ENCODE measurements at places on chromosomes 11 and 22. TPM values are rescaled to one million over a fixed set of nuclear protein-coding genes. Genes with fewer than 3 reads are reported as not detected.

FAM227A gene
- 1.3 TPM for polyA plus RNA-seq

SLCO2B1 gene
- 9.1 TPM for polyA plus RNA-seq

LRRC55 gene
- 2.2 TPM for polyA plus RNA-seq

APOC3 gene
- polyA plus RNA-seq, result 1.1 TPM

MS4A3 gene
- polyA plus RNA-seq, result 0.46 TPM

DNA sequence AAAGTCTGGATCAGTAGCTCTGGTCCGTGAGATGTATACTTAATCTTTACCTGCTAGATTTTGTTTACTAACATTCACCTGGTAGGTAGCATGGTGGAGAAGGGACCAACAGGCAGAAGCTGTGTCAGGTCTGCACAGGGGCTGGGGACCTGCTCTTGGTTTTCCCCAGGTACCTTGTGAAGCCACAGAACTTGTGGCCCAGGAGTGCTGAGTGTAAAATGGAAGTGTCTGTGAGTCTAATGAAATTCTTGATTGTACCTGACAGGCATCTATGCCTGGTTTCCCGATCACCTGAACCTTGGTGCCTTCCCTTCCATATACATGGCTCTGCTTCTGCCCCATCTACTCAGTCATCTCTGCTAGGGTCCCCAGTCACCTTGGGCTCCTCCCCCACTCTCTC, 94.3 kb downstream of the CWC15 start:
- DNase-seq, result no peak

DNA sequence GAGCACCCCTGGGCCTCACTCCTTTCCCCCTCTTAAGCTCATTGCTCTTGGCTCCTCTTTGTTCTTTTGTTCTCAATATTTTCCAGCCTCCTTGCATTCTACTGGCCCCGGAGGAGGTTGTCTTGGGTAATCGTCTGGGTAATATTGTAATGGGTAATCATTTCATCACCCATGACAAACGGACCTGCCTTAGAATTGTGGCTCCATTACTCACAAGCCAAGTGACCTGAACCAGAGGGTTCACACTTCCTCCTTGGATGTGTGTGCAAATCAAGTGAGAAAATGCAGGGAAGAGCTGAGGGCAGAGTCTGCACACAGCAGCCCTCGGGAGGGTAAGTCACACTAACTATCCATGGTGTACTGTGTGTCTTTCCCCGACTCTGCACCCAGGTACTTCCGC, 305.0 kb downstream of the BUD13 start:
- DNase-seq, result no peak

GRCh38 chr22:30326255-30326705, 461 bp downstream of the TBC1D10A start:
- DNase-seq, result no peak

- no peak for DNase-seq
These were observed 9.5 kb downstream of the GRAMD1B start for GRCh38 chr11:123439616-123440015.

- no peak for DNase-seq
These were observed 19.7 kb downstream of the RAB30 start for GRCh38 chr11:83051760-83052671.

GRCh38 chr11:65496304-65497140, 2.3 kb upstream of the MALAT1 start:
- DNase-seq, result no peak

GRCh38 chr11:112392904-112393303, 132.2 kb upstream of the PLET1 start:
- no peak for DNase-seq

DNA sequence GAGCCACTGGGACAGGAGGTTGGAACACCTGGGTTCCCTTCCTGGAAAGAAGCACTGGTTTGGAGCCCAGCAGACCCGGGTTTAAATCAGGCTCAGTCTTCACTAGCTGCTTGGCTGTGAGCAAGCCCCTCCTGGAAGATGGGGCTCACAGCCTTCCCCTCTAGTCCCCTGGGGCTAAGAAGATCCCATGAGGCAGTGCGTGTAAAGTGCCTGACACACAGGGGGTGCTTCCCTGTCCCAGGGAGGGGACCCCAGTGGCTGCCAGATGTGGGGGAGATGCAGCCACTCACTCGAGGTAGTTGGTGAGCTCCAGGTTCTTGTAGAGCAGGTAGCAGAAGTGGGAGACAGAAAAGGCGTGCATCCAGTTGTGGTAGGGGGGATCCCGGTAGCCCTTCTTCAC, 93.2 kb downstream of the PDE2A start:
- DNase-seq, result no peak

GRCh38 chr22:47290706-47291430, 528.4 kb downstream of the TBC1D22A start:
- no peak for DNase-seq

GRCh38 chr11:108559340-108559739, 34.2 kb downstream of the EXPH5 start:
- DNase-seq, result no peak

- no peak for DNase-seq
These were observed 83.4 kb upstream of the SORL1-AS1 start for GRCh38 chr11:121536126-121536525.

DNA sequence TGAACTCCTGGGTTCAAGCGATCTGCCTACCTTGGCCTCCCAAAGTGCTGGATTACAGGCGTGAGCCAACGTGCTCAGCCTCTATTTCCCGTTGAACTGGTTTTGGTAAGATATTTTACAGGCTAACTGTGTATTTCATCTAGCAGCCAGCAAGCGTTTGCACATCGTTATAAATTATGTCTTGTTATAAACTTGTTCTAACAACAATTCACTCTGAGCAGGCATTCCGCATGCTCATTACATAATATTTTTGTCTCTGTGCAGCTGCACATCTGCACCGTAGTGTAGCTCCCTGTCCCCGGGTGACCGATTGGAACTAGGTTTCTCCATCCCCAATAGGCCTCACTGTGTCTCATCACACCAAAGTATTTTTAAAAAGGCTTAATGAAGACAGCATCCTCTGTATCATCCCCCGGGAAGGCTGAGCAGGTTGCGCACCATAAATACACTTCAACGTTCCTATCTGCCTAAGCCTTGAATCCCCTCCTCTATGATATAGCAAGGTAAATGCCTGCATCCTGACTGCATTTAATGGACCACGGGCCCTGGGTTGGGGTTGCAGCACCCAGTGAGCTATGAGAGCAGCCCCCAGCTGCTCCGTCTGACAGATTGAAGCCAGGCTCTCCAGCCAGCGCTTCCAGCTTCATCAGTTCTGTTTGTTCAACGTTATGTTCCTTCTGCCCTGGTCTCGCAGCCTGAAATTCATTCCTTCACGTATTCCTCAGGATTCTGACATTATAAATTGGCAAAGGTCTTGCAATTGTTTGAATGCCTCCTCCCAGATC, 47.7 kb downstream of the TST start:
- DNase-seq, result no peak

DNA sequence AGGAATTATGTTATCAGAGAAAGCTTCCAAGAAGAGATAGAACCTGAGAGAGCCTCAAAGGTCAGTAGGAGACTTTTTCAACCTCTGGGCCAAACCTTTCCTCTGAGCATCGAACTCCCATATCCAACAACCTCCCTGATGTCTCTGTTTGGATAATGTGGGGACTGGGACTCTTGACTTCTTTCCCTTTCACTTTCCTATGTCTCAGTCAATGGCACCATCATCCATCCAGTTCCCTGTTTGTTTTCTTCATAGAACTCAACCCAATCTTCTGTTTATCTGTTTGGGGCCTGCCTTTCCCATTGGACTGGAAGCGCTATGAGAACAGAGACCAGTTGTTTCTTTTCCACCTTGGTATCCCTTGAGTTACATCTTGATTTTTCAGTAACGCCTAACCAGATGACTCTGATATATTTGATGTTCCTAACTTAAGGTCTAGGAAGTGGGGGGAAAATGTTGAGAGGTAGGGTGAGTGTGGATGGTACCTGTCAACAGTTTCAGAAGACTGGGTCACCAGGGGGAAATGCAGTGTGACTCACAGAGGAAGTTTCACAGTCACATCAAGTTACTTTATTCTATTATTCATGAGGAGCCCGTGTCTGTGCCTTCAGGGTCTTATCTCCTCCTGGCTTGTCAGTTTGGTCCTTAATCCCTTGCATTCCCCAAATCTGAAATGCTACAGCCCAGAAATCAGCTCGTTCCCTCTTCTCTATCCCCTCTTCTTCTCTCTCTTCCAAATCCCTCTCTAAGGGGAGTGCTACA, 4.5 kb upstream of the KCNE3 start:
- no peak for DNase-seq

GRCh38 chr11:64734811-64735724, 8.9 kb downstream of the RASGRP2 start:
- no peak for DNase-seq

- DNase-seq, result no peak
These were observed 889 bp downstream of the NUDT8 start for GRCh38 chr11:67628710-67629385.

GRCh38 chr11:8365216-8365941, 101.7 kb upstream of the LMO1 start:
- DNase-seq, result no peak

DNA sequence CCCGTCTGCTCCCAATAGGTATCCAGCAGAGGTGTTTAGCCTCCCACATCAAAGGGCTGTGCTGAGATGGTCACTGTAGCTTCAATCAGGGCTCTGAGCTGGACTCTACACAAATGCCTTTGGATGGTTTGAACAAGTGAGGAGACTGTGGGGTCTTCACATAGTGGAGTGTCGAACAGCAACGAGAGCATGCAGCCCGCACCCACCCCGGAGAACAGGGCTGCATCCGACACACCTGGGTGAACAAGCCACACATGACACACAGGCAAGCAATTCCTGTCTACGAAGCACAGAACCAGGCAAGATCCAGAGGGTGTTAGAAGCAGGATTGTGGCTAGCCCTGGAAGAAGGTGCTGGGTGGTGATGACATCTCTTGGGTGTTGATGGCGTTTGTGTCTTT, 58.0 kb upstream of the FGF3 start:
- DNase-seq, result no peak

DNA sequence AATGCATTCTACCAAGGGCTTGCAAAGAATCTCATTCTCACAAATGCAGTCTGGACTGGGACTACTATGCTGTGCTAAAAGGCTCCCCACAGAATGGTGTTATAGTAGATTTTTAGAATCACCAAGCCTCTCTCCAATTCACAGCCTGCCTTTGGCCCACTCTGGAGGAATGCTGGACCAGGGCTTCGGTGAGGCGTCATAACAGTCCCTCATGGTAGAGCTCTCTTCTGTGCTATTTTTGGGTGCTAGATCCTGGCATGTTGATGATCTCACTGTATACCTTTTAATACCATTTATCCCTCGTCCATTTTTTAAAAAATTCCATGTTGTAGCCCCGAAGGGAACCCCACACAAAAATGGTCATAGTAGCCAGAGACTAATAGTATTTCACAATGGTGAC, 17.6 kb downstream of the MAP6 start:
- no peak for DNase-seq

- DNase-seq, result no peak
These were observed 263.9 kb downstream of the SBF2 start for GRCh38 chr11:10030122-10030490.

GRCh38 chr11:63829823-63830489, 9.0 kb upstream of the MARK2 start:
- DNase-seq, result no peak

- no peak for DNase-seq
These were observed 608.9 kb downstream of the NTM start for GRCh38 chr11:131979364-131979763.

GRCh38 chr11:117557361-117557760, 229.7 kb downstream of the CEP164 start:
- no peak for DNase-seq

DNA sequence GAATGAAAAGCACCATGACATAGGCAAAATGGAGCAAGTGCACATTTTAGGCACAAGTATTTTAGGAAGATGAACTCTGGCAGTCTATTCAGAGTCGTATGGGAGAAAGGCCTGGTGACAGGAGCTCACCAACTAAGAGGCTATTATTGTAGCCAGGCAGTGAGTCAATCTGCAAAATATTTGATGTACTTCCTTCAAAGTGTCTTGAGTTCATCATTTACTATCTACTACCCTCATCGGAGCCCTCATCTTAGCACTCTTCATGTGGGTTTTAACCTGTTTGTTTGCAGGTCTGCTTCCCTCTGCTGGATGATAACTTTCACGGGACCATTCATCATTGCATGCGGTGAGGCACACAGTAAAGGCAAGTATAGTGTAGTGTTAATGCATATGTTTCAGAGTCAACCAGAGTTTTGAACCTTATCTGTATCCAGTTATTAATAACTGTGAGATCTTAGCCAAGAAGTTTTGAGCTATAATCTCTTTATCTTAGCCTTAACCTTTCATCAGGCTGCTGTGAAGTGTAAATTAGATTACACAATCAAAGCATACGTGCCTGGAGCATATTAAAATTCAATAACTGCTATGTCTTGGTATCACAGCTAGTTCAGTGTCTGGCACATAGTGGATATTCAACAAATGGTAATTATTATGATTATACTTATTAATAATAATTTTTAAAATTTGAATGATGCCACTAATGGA, 70.9 kb upstream of the SC5D start:
- no peak for DNase-seq

GRCh38 chr11:10637731-10638151, 55.8 kb downstream of the IRAG1 start:
- no peak for DNase-seq

GRCh38 chr22:39664485-39665200, 94.1 kb downstream of the CACNA1I start:
- no peak for DNase-seq

DNA sequence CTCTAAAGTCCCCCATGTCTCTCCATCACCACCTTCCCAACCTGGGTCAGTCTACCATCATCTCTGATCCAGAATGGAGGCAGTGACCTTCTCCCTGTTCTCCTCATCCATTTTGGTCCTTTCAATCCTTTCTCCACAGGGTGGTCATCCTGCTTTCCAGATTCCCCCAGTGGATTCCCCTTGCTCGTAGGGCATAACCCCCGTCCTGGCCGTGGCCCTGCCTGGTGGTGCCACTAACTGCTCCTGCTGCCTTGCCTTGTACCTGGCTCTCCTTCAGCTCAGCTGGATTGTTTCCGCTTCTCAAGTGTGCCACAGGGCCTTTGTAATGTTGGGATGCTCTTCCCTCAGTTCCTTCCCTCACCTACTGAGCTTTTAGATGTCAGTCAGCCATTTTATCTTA, 81.6 kb downstream of the MYO7A start:
- no peak for DNase-seq

DNA sequence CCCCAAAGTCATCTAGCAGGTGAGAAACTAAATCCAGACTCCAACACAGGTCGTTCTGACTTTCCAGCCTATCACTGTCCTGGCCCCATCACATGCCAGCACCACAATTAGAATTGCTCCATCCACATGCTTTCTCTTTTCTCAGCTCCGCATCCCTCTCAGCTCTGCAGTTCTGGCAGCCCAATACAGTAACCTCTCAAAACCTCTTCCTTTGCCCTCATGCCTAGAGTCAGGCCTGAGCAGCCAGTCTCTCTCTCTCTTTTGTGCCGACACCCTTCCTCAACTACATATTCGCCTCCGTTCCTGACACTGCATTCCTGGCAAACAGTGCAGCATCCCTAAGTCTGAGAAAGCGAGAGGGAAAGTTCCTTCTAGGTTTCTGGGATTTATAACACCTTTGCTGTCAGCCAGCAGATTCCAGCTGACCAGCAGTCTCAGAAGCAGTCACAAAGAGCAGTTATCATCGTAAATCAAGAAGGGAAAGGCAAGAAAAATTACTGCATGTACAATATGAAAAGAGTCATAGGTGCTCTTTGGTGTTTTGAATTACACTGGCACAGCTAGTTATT, 258.0 kb downstream of the FAT3 start:
- no peak for DNase-seq

- no peak for DNase-seq
These were observed 352.8 kb upstream of the NARS2 start for GRCh38 chr11:78927511-78927910.

GRCh38 chr11:60360621-60361020, 17.7 kb upstream of the MS4A7 start:
- no peak for DNase-seq
